ENCODE measurements at places on chromosomes 3 and 15.

DNA sequence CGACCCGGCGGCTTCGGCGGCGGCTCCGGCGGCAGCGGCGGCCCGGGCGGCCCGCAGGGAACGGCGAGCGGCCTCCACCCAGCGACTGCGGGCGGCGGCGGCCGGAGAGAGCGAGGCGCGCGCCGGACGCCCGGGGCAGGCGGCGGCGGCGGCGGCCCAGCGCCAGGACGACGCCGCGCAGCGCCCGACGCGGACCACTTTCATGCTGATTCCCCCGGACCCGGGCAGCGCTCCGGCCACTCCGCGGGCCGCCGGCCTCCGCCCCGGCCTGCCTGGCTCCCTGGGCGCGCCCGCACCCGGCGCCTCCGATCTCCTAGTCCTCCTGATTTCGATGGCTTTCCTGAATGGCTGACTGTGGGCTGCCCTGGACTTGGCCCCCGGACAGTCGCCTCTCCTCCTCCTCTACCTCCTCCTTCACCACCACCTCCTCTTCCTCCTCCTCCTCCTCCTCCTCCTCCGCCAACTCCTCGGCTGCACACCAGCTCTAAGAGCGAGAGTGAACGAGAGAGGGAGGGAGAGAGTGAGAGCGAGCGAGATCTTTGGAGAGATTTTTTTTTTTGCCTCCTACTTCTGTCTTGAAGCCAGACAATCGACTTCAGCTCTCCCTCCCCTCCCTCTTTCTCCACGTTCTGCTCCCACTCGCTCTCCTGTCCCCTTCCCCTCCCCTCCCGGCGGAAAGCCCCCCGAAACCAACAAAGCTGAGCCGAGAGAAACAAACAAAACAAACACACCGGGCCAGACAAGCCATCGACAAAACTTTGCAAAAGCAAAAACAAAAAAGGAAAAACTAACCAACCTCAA lies 844 bp downstream of the NR2F2 start:
- no peak for DNase-seq

DNA sequence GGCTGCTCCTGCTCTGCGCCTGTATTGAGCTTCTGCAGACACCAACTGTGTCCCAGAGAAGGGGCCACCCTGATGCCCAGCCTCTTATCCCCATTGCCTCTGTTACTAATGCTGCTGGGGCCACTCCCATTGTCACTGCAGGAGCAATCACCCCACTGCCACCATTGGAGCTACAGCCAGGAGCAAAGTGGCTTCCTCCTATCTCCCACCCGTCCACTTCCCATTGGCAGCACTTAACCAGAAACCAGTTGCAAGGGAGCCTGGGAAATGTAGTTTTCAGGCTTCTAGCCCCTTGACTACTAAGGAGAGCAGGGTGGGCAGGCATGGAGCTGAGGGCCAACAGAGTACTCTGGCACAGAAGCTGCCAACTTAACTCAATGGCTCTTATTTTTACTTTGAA lies 55.9 kb upstream of the KLF13 start:
- DNase-seq = no peak

- DNase-seq = no peak
Observed at GRCh38 chr3:72261566-72262564, 476.9 kb upstream of the PROK2 start.

DNA sequence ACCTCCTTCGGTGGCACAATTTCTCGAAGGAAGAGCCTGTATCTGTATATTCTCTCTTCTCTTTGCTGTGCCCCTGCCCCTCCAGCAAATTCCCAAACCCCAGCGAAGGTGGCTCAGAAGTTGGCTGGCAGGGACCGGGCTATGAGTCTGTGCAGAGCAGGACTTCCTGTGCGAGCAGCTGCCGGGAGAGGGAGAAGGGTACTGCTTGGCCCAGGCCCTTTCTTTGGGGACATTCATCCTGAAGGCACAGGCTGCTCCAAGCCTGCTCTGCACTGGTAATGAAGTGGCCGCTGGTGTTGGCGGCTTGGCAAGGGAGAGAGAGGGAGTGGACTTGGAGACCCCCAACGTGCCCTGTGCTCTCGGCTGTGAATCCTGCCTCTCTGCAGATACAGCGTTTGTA lies 1.5 kb downstream of the SLC6A11 start:
- no peak for DNase-seq

GRCh38 chr15:67812241-67812644 lies 13.1 kb upstream of the SKOR1 start:
- no peak for DNase-seq

GRCh38 chr3:112128843-112129727 lies 4.0 kb downstream of the GCSAM start:
- DNase-seq = peak; percentile 51

DNA sequence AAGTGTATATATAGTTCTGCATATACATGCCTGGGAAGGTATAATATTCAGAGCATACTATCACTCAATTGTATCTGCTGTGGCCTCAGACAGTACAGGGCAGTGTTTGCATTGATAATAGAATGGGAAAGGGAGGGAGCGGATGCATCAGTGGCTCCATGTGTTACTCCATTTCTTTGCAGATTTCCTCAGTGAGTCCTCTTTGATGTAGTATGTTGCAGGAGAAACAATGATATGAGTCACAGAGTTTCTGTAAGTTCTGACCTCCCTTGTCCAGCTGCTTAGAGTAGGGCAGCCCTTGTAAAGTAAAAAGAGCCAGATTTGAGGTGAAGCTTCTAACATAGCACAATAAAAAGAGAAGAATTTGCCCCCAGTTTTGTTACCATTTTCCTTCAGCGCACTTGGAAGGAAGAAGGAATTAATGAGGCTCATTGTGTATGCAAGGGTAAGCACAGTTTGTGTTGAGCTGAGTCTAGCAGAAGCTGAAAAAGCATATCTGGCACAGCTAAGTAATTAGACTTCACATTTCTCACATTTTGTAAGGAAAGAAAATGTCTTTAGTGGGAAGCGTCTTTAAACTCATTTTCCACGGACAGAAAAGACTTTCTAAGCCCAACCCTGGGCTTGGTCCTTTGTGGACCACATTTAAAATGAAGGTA lies 555.8 kb upstream of the IL12A start:
- DNase-seq = no peak

- no peak for DNase-seq
Observed at GRCh38 chr15:91861223-91861622, 7.7 kb downstream of the SLCO3A1 start.

- no peak for DNase-seq
Observed at GRCh38 chr3:184694133-184694665, 17.7 kb downstream of the MAGEF1 start.

- no peak for DNase-seq
Observed at GRCh38 chr3:87855616-87856015, 203.2 kb downstream of the CGGBP1 start.

GRCh38 chr3:119637679-119638477 lies 22.5 kb downstream of the POPDC2 start:
- DNase-seq = no peak

DNA sequence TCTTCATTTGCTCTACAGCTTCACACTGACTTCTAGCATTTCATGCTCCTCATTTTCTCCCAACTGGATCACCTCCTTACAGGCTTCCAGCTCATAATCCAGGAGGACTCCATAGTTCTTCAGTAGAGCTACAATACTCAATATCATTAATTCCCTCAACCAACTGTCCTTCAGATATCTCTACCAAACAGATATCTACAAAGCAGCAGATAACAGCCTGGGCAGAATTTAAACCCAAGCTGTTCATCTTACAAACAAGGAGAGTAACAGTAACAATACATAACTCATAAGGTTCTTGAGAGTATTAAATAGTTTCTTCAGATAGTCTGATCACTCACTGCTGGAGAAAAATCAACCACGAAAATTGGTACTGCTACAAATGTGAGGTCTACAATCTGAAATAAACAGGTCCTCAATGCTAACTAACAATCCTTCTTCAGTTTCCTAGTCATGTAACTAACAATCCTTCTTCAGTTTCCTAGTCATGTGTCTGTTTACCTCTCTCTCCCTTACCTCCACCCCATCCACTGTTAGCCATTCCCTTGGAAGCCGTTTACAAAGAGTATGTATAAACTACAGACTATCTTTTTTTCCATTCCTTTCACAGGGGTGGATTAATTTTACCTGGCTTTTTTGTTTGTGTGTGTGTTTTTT lies 5.0 kb downstream of the PEAK1 start:
- no peak for DNase-seq

DNA sequence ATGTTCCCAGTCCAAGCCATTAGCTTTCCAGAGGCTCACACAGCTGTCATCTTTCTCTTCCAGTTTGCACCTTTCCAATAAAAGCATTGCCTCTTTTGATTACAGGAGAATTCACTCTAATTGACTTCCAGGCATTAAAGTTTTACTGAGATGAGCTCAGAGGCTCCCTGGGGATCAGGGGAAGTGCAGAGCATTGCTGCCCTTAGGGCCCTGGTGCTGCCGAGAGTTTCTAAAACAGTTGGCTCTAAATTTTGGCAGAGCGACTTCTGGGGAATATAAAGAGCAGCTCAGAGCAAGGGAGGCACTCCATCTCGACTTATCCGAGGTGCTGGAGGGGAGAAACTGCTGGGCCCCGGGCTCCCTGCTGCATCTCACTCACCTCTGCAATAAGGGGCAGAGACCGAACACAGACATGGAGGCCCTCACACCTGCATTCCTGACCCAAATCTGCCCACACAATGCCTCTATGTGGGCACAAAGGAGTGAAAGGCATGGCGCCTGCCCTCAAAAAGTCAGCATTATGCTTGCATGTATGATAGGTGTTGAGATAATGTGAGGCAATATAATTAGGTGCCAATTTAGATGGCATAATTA lies 61.7 kb downstream of the SCN11A start:
- DNase-seq = no peak

- no peak for DNase-seq
Observed at GRCh38 chr3:99637016-99637367, 1.4 kb upstream of the COL8A1 start.

DNA sequence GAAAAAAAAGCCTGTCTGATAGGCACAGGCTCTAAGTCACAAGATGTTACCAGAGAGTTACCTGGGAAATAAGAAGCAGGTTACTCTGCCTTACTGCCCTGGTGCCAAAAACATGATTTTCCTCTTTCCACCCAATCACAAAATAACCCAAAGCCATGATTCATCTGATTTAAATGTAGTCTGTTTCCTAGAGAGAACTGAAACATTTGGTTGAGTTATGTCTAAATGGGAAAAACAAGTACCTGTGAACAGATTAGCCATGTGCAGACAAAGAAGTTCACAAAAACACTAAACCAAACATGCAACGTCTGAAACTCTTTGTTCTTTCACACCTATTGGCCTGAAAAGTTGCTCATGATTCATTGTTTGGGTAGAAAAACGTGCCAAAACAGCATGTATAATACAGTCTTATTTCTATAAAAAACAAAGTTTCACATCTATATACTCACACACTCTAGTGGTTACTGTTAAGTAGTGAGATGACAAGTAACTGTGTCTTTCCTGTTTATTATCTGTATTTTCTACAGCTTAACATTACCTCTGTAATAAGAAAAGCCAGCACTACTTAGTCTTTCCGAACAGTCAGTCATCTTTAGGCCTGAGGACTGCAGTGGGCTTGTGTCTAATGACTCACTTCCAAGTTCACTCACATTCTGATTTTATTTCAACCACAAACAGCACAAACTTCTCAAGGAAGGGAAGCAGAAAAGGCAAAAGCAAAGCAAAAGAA lies 30.2 kb downstream of the FAM174B start:
- DNase-seq = no peak

GRCh38 chr3:128356822-128357221 lies 109.9 kb downstream of the DNAJB8 start:
- no peak for DNase-seq

DNA sequence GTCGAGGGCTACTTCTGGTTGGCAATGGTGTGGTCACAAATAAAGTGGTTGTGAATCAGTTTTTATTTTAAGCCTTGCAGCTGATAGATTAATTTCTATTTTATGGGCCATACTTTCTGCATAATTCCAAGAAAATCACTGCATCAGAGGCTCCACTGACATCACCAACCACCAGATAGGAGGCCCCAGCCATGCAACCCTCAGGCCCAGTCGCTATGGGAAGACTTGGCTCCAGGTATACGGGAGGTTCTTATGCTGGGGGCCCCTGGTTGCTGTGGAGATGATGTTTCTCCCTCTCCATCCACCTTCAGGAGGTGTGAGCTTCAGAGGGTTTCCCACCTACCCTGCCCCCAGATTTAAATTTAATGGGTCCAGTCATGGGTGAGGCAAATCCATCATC lies 57.4 kb downstream of the ISG20 start:
- no peak for DNase-seq

DNA sequence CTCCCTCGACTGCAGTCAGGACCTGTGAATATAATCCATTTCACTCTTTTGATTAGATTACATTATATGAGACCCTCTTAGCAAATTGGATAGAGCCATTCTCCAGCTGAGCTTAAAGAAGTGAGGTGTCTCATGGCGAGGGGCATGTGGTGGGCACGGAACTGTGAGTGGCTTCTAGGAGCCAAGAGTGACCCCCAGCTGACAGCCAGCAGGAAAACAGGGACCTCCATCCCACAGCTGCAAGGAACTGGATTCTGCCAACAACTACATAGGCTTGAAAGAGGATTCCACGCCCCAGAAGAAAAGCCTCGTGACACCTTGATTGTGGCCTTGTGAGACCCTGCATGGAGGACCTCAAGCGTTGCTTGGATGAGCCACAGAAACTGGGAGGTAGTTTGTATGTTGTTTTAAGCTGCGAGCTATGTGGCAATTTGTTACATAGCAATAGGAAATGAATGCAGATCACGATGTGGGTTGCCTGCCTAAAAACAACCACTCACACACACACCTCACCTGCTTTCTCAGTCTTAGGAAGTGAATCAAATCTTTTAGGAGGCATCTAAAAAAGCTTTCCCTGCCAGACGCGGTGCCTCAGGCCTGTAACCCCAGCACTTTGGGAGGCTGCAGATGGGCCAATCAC lies 84.2 kb upstream of the BHLHE40 start:
- no peak for DNase-seq

GRCh38 chr3:151356794-151357462 lies 27.6 kb upstream of the P2RY13 start:
- no peak for DNase-seq

DNA sequence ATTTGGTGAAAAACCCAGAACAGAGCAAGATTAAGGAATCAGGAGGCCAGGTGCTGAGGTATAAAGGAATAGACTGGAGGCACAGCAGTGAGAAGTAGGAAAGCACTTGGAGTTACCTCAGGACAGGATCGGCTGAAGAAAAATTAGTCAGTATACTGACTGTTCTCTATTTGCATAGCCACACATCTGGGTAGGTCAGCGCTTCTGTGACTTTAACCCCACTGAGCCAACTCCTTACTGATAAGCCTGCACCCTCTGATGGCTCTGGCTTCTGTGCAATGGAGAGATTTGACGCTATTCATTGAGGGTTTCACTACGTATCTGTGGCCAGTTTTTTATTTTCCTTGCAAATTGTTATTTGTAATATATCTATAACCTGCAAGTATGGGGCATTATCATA lies 22.3 kb downstream of the MECOM start:
- no peak for DNase-seq

- DNase-seq = no peak
Observed at GRCh38 chr3:171199473-171199829, 172.9 kb upstream of the SLC2A2 start.

GRCh38 chr15:39700375-39700700 lies 82.3 kb downstream of the FSIP1 start:
- no peak for DNase-seq

DNA sequence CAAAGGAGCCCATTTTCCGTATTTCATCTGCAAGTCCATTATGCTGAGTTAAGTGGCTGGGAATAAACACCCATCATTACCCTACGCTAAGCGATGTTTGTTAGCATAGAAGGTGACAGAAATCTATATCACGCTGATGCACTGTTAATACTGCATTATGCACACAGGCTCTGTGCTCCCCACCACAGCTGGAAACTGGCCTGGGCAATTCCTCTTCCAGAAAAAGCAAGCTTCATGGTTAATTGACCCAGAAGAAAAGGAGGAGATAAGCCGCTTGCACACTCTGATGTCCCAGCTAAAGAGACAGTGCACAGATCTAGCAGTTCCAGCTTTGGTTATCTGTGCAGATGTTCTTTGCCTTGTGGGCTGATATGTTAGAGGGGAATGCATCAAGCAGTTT lies 232.6 kb downstream of the NTRK3 start:
- no peak for DNase-seq
